ENCODE measurements at places on chromosomes 12 and 14.

DNA sequence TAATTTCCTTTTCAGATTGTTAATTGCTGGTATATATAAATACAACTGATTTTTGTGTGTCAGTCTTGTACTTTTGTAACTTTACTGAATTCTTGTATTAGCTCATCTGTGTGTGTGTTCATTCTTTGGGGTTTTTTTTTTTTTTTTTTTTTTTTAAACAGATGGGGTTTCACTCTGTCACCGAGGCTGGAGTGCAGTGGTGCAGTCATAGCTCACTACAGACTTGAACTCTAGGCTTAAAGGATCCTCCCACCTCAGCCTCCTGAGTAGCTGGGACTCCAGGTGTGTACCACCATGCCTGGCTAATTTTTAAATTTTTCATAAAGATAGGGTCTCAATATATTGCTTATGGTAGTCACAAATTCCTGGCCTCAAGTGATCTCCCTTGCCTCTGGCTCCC lies 68.0 kb downstream of the WNK1 start:
- no peak for DNase-seq

GRCh38 chr12:89962648-89963047 lies 254.0 kb upstream of the ATP2B1 start:
- no peak for DNase-seq

GRCh38 chr12:29750131-29750927 lies 33.4 kb downstream of the TMTC1 start:
- no peak for DNase-seq

- no peak for DNase-seq
Observed at GRCh38 chr12:11958221-11959091, 112.3 kb upstream of the BCL2L14 start.

GRCh38 chr12:108400056-108400455 lies 60.9 kb upstream of the CMKLR1 start:
- no peak for DNase-seq

GRCh38 chr14:74945261-74945851 lies 10.0 kb downstream of the PGF start:
- DNase-seq = no peak
